ENCODE measurements at places on chromosomes 2 and 18.

GRCh38 chr2:112204411-112204810 lies 50.4 kb downstream of the ZC3H8 start:
- no peak for DNase-seq

- peak; percentile 16 for DNase-seq
Measured at GRCh38 chr2:10924441-10924840, 12.7 kb downstream of the KCNF1 start.

- DNase-seq = no peak
Measured at GRCh38 chr2:159616286-159616701, at the start of gene BAZ2B. Gene BAZ2B (minus strand): TSS chr2:159616548. CDS start chr2:159478719, 137,829 bp downstream.

DNA sequence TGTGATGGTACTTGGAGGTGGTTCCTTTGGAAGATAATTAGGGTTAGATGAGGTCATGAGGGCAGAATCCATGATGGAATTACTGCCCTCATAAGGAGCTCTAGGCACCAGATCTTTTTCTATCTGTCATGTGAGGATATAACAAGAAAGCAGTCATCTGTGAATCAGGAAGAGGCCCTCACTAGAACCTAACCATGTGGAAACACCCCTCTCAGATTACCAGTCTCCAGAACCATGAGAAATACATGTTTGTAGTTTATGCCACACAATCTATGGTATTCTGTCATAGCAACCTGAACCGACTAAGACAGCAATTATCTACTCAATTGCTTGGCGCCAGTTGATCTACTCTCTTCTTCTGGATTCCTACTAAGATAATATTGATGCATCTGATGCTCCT lies 2.4 kb upstream of the SERPINB10 start:
- no peak for DNase-seq

GRCh38 chr2:67922080-67922785 lies 140.6 kb downstream of the C1D start:
- no peak for DNase-seq

GRCh38 chr2:65077898-65078297 lies 21.7 kb downstream of the CEP68 start:
- no peak for DNase-seq

DNA sequence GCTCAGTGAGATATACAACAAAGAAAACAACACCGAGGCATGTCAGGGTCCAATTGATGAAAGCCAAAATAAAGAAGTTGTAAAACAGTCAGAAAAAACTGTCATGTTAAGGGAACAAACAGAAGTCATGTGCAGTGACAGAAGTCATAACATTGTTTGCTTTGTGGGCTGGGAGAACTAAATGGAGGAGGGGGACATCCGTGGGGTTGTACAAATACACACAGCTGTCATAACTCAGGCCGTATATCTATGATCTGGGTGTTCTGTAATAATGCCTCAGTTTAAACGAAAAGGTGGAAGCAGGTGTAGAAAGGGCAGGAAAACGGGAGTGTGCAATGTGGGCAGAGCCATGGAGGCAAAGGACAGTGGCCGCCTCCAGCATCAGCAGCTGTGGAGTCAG lies 27.3 kb downstream of the TIMM21 start:
- no peak for DNase-seq

- no peak for DNase-seq
Measured at GRCh38 chr2:70104231-70105111, 17.2 kb downstream of the PCBP1 start.

GRCh38 chr2:225865468-225865867 lies 466.0 kb downstream of the NYAP2 start:
- DNase-seq = no peak

DNA sequence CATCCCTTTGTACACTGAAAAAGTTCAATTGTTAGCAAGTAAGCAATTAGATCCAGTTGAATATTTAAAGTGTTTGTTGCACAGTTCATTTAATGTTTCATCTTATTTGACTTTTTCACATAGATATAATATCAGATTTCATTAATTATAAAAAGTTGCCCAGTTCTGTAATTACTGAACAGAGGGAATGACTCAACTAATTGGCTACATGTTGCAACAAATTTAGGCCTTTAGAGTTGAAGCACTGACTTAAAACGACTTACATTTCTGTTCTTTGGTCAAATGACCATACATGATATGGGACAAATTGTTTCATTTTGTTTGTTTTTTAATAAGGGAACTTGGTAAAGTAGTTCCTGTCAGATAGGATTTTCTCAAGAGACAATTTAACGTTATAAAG lies 68.5 kb upstream of the FAM117B start:
- DNase-seq = no peak

DNA sequence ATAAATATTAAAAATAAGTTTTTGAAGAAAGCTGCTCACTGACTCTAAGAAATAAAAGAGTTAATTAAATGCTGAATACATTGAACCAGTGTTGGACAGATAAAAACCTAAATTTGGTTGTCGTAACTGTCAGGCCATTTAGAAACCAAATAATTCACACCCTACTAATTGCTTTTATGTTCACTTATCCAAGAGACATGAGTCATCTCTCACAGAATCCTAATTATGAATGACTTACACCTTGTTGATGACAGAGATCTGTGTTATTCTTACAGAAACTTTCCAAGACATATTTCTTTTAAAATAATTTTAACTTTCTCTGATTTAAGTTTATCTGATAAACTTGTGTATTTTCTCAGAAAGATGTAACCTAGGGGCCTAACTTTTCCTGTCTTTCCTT lies 250.7 kb downstream of the IKZF2 start:
- no peak for DNase-seq

DNA sequence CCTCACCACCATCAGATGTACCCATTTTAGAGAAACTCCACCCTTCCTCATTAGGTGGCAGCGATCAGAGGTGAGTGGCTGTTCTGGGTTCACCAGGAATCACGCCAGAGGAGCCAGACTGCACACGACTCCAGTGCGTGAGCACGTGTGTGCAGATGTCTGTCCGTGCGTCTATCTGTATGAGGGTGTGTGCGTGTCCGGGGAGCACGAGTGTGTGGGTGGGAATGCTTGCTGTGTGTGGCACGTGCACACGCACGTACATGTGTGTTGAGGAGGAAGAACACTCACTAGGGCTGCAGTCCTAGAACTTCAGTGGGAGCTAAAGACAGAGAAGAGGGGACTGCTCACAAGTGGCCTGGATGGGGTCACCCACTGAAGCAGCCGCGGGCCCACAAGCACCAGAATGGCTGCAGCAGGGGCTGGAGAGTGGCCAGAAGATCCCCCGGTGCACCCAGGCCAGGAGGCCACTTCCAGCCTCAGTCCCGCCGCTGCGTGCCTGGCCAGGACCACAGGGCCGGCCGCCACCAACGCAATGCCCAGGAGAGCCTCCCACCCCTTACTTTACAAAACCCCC lies 13.9 kb downstream of the HDAC4 start:
- DNase-seq = no peak

DNA sequence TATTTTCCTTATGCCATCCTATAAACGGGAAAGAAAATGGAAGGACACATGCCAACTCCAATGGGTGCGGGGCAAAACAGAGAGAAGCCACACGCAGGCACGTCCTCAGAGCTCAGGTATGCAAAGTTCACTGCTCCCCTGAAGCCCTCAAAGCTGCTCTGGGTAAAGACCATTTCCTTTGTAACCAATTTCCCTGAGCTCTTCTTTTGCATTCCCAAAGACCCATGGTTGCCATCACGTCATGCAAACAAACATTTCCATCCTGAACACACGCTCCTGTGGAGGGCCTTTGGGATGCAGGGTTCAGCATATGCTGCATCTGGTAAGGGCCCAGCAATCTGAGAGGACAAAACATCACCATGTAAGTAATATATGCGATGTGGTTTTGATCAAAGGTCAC lies 69.4 kb downstream of the EMILIN2 start:
- DNase-seq = no peak

DNA sequence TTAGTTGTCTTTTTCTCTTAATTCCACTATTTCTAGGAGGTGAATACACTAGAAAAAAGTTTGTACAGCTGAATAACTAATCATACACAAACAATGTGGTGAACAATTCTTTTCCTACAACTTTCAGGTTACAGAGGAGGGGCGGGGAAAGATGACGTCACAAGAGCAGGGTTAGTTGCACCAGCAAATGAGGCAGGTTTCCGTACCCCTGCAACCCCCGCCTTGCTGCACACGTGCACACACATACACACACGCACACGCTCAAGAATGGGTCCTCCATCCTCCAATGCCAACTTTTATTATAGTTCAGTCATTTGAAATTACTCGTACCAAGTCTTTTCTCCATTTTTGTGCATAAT lies 122.8 kb downstream of the ARL4C start:
- DNase-seq = no peak

- DNase-seq = no peak
Measured at GRCh38 chr2:165777522-165778186, 16.4 kb downstream of the GALNT3 start.

DNA sequence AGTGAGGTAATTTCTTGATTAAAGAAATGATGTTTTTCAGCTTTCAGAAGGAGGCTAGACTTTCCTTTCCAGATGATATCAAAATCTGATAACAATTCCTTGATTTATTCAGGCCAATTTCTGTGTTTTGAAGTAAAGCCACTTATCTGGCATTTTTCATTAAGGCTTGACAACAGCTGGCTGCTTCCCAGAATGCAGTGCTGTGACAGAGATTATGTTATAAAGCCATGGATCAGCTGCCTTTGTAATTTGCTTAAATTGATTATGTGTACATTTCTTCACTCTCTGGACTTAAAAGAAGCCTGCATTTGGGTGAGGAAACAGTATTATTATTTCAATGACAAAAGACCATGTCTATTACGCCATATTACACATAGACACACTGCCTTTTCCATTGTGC lies 136.0 kb downstream of the PLCL1 start:
- DNase-seq = no peak

DNA sequence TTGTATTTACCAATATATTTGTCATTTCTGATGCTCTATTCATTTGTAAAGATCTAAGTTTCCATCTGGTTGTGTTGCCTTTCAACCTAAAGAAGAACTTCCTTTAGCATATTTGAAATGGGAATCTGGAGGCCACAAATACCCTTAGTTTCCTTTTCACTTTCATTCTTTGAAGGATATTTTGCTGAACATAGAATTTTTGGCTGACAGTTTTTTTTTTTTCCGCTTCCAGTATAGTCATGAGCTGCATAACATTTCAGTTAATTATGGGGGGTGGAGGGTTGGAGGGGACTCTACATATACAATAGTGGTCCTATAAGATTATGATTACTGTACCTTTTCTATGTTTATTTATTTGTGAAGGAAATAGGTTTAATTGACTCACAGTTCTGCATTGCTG lies 83.9 kb downstream of the CERS6 start:
- DNase-seq = no peak

- no peak for DNase-seq
Measured at GRCh38 chr2:128791985-128792320, 473.3 kb upstream of the HS6ST1 start.

DNA sequence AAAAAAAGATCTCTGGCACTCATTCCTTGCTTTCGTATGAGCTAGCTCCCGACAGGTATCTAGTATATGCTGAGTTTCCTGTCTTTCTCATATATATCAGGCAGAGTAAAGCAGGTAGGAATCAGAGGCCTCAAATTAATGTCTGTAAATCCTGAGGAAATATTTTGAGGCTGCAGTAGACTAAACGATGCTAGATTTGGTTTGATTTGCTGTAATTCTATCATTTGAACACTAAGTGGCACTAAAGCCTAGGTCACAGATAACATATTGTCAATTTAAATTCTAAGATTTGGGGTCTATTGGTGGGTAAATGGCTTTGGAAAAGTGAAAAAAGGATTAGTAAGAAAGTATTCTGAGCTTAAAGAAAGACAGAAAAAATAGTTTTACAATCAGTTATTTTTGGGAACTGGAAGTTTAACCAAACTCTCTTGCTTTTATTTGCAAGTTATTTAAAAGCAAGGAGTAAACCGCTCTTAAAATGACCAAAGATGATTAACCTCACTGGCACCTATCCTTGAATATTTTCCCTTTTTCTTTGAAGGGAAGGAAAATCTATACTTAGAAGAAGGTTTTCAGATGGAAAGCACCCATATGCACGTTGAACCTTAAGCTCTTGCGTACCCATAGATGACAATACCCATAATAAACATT lies 37.6 kb upstream of the SLC4A10 start:
- DNase-seq = no peak

- no peak for DNase-seq
Measured at GRCh38 chr18:59085797-59086196, 53.9 kb upstream of the SEC11C start.

- no peak for DNase-seq
Measured at GRCh38 chr2:28949617-28950305, 31.3 kb upstream of the TOGARAM2 start.

- no peak for DNase-seq
Measured at GRCh38 chr2:172484253-172484652, 56.9 kb downstream of the ITGA6 start.

DNA sequence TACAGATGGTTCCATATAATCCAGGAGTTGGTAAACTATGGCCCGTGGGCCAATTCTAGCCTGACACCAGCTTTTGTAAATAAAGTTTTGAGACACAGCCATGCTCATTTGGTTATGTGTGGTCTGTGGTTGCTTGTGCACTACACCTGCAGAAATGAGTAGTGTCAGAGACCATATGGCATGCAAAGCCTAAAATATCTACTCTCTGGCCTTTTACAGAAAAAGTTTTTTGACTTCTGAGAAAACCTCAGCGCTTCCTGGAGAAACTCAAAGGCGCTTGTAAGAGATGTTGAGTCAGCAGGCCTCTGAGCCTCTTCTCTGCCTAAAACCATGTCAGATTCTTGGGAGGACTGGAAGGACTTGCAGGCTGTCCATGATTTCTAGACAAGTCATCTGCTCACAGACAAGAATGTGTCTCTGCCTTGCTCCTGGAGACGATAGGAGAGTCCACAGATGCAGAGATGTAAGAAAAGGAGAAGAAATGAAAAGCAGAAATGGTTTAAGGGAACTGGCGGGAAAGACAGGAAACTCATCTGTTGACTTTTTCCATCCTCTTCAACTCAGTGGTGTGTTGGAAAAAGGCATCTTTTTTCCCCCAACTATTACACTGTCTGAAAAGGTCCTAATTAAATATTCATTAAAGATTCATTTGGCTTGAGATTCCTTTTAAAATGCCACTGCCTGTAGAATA lies 5.2 kb downstream of the TTC39C start:
- DNase-seq = no peak

DNA sequence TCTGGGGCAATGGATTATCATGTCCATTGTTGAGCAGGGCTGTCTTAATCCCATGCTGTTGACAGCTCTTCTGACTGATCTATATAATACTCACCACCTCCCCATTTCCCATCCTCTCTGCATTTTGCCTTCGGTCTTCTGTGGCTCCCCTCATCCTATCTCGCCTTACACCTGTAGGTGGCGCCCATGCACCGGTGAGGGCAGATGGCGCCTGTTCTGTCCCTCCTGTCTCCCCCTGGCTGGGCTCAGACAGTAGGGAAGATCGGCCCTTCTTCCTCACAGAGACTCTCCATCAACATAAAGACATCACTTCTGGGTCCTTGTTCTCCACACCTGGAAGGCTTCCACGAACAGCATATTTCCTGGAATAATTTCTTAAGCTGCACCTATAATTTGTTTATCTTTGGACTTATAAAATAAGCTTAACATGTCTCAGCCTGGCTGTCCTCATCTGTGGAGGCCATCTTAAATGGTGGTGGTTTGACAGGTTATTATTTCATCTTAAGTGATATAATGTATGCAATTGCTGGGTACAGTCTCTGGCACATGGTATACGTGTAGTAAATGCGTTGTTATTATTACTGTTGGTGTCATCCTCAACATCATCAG lies 10.9 kb upstream of the CDH20 start:
- DNase-seq = no peak

GRCh38 chr2:205683502-205684367 lies 1.4 kb downstream of the NRP2 start:
- no peak for DNase-seq

Data from suprapubic skin (tissue), 4 donors.